ENCODE measurements at places on chromosomes 2 and 18. TPM values are rescaled to one million over a fixed set of nuclear protein-coding genes. Genes with fewer than 3 reads are reported as not detected.

HOXD8 gene
- 11.7 TPM for total RNA-seq

STEAP3 gene
- 27.3 TPM for total RNA-seq

ANKRD23 gene
- 1.8 TPM for total RNA-seq

CPO gene
- total RNA-seq, result not detected

DNA sequence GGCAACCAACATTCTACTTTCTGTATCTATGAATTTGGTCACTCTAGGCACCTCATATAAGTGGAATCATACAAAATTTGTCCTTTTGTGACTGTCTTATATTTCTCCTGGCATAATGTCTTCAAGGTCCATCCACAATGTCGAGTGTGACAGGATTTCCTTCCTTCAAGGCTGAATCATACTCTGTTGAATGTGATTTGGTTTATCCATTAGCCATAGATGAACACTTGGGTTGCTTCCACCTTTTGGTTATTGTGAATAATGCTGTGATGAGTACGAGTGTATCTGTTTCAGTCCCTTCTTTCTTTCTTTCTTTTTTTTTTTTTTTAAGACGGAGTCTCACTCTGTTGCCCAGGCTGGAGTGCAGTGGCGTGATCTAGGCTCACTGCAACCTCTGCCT lies 311.3 kb downstream of the TGIF1 start:
- no peak for DNase-seq

GRCh38 chr2:163711258-163711657 lies 24.6 kb downstream of the FIGN start:
- no peak for DNase-seq

DNA sequence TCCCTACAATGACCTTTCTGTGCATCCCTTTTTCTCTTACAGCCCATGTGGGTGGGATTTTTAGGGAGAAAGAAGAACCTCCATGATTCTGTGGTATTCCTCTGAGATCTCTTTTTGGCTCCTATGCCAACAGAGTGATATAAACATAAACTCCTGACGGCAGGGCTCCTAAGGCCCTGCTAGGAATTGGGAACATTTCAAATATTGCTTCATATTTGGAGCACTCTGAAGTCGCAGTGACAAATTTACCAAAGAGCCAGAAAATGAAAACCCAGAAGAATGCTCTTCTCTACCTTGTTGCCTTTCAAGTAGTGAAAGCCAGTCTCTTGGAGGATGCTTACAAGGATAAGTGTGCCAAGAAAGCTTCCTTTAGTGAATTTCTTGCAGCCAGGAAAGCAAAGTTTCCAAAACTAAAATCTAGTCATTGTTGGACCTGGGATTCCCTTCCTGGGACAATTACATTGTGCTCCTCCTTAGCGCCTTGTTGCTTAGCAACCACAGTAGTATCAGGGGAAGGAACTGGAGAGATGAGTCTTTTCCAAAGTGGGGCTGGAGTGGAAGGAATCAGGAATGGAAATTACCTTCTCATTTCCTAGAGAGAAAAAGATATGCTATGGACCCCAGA lies 7.3 kb upstream of the SETBP1 start:
- no peak for DNase-seq

DNA sequence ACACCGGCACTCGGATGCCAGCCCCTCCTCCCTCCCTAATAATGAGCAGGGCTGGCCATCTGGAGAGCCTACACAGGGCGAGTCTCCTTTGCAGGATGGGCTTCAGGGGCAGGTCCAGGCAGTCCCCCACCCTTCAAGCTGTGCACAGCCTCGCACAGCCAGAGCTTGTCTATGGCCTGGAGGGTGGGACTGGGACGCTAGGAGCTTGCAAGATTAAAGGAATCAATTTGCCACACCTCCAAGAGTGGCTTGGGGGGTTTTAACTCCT lies 43.9 kb upstream of the OTOF start:
- DNase-seq, result no peak

- DNase-seq, result no peak
These were observed 97.0 kb upstream of the PAPOLG start for GRCh38 chr2:60659026-60659425.

Data from RPMI7951 (cell line).